ENCODE measurements at places on chromosomes 16 and 17. TPM values are rescaled to one million over a fixed set of nuclear protein-coding genes. Genes with fewer than 3 reads are reported as not detected.

DNA sequence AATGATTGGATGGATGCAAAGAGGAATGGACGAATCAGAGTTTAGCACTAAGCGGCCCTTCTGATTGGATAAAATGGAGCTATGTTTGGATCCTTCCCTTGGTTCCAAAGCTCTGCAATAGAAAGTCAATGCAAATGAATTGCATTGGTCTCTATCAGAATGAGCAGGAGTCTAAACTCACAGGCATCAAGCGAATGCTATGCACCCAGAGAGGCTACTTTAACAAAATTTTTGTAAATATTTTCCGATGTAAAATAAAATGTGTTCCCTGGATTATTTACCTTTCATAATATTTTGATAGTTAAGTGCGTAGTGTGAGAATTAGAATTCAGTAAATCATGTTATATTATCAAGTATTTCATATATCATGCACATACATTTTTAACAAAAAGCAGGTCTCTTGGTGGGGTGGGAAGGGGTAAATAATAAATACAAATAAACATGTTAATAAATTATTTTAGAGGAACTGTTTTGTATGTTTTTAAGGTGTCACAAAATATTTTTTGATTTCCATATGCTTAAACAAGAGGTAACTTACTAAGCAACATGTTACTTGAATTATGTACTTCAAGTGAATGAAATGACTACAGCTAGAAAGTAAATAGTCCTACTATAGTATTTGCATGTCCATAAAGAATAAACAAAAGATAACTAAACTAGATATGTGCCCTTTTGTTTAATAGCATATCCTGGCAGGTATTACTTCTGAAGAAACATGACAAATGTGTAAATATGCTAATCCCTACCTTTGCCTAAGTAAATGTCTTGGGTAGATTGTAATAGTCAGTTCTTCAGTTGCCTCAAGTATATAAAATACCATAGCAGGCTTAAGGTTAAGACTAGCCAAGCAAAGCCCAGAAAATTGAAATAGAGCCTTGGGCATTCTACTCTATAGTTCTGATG lies 4.4 kb upstream of the UNK start:
- no peaks in the 10 kb centered on the region for H3K27me3 ChIP-seq
- H3K4me3 ChIP-seq = no peak overlapping the region
- DNase-seq = no peak
- peak overlapping the region; percentile 98 for H3K27ac ChIP-seq
- H3K4me1 ChIP-seq = peaks cover 49% of the 10 kb centered on the region

- H3K4me3 ChIP-seq = no peak overlapping the region
- H3K36me3 ChIP-seq = no peaks in the 10 kb centered on the region
- H3K27me3 ChIP-seq = no peaks in the 10 kb centered on the region
Observed at GRCh38 chr17:81380131-81380530, 15.1 kb upstream of the BAHCC1 start.

- peaks cover 40% of the 10 kb centered on the region for H3K4me1 ChIP-seq
- H3K27me3 ChIP-seq = no peaks in the 10 kb centered on the region
- DNase-seq = peak; percentile 39
- H3K4me3 ChIP-seq = no peak overlapping the region
- peak overlapping the region; percentile 42 for H3K27ac ChIP-seq
- H3K36me3 ChIP-seq = no peaks in the 10 kb centered on the region
Observed at GRCh38 chr17:30376621-30377452, 1.9 kb upstream of the CPD start.

DNA sequence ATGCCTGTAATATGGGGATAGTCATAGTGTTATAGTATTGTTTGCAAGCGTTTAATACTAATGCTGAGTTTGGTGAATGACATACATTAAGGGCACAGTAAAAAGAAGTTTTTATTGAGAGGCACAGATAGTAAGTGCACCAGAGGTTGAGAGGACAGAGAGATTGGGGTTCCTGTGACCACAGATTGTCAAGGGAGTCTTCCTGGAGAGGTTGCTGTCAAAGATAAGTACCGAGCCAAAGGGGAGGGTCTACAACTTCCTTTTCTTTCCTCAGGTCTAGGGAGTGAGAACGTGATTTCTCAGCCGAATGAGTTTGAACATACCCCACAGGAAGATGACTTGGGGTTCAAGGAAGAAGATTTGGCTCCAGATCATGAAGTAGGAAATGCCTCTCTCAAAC lies 1.8 kb downstream of the ZNF48 start:
- H3K4me3 ChIP-seq = no peak overlapping the region
- peaks cover 46% of the 10 kb centered on the region for H3K4me1 ChIP-seq
- DNase-seq = no peak
- H3K27ac ChIP-seq = no peak overlapping the region

Gene YBX2
- total RNA-seq = 0.26 TPM

Gene EXOC3L1
- 2.0 TPM for total RNA-seq

Gene ITGAD
- total RNA-seq = not detected

- no peaks in the 10 kb centered on the region for H3K27me3 ChIP-seq
- no peak overlapping the region for H3K27ac ChIP-seq
- H3K36me3 ChIP-seq = no peaks in the 10 kb centered on the region
Observed at GRCh38 chr17:49646391-49647255, 31.3 kb downstream of the SPOP start.

DNA sequence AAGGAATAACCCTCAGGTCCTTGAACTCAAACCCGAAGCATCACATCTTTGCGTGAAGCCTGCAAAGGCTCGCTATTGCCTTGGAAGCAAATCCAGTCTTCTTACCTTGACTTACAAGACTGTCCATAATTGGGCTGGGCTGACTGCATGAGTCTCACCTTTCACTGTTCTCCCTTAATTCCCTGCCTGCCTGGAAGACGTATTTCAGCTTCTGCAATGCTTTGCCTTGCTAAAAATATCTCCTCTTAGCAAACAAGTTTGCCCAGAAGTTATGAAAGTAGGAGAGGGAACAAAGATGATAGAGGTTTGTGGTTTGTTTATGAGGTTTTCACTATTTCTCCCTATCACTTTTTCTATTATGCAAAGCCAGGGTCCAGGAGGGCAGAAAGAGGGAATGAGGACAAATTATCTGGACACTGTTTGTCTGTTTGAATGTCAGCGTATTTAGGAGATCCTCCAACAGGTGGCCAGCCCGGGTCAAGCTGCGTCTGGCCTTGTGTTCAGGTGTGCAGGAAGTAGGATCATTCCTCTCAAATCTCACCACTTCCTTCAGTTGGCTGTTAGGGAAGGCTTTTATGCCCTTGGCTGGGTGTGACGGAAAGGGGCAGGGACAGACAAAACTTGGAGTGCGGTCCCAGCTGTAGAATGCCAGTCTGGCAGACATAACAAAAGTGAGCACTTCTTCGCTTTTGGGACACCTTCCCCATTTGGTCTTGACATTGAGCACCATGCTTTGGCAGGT lies 488.9 kb downstream of the CDH13 start:
- no peak for DNase-seq
- H3K36me3 ChIP-seq = no peaks in the 10 kb centered on the region
- H3K27ac ChIP-seq = no peak overlapping the region
- no peak overlapping the region for H3K4me3 ChIP-seq
- H3K4me1 ChIP-seq = no peaks in the 10 kb centered on the region
- H3K27me3 ChIP-seq = no peaks in the 10 kb centered on the region

Gene CDK10
- 47.5 TPM for total RNA-seq

- peaks cover 39% of the 10 kb centered on the region for H3K4me1 ChIP-seq
- peak overlapping the region; percentile 100 for H3K27ac ChIP-seq
- H3K36me3 ChIP-seq = no peaks in the 10 kb centered on the region
- DNase-seq = peak; percentile 42
Observed at GRCh38 chr17:36544044-36544306, 744 bp upstream of the GGNBP2 start.

Gene FOXL1
- total RNA-seq = 0.52 TPM

DNA sequence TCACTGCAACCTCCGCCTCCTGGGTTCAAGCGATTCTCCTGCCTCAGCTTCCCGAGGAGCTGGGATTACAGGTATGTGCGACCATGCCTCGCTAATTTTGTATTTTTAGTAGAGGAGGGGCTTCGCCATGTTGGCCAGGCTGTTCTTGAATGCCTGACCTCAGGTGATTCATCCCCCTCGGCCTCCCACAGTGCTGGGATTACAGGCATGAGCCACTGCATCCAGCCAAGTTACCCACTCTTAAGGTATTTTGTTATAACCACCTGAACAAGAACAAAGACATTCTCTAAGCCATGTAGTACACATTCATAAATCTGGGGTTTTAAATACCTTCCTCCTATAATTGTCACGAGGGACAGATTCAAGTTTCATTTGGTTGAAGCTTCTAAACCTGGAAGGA lies 12.3 kb upstream of the TMEM170A start:
- H3K36me3 ChIP-seq = no peaks in the 10 kb centered on the region
- DNase-seq = no peak
- H3K27me3 ChIP-seq = no peaks in the 10 kb centered on the region
- H3K27ac ChIP-seq = no peak overlapping the region
- no peaks in the 10 kb centered on the region for H3K4me1 ChIP-seq
- H3K4me3 ChIP-seq = no peak overlapping the region

DNA sequence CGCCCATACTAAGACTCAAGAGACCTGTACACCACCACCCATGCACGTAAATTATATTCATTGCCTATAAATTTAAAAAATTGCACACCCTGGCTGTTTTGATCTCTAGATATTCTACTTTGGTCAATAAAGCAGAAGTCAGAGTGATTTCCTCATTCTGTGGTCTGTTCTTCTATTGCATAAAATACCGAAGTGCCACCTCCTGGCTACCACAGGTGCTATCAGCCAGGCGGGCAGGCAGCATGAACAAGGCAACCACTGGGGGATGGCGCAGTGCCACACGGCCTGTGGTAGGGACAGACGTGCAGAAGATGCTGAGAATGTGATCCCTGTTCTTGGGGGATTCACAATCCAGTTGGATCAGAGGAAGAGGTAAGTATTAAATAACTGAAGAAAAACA lies 122.3 kb downstream of the CDK5R1 start:
- H3K4me3 ChIP-seq = no peak overlapping the region
- peak; percentile 64 for DNase-seq
- no peaks in the 10 kb centered on the region for H3K4me1 ChIP-seq
- no peaks in the 10 kb centered on the region for H3K36me3 ChIP-seq
- H3K27ac ChIP-seq = no peak overlapping the region
- H3K27me3 ChIP-seq = no peaks in the 10 kb centered on the region

Gene HSF4
- 76.8 TPM for total RNA-seq

- H3K27me3 ChIP-seq = no peaks in the 10 kb centered on the region
- no peaks in the 10 kb centered on the region for H3K36me3 ChIP-seq
- no peak overlapping the region for H3K4me3 ChIP-seq
- no peaks in the 10 kb centered on the region for H3K4me1 ChIP-seq
- H3K27ac ChIP-seq = peak overlapping the region; percentile 26
- DNase-seq = peak; percentile 13
Observed at GRCh38 chr16:88194397-88195268, 188.1 kb upstream of the ZNF469 start.

- no peaks in the 10 kb centered on the region for H3K27me3 ChIP-seq
- H3K36me3 ChIP-seq = no peaks in the 10 kb centered on the region
- H3K4me1 ChIP-seq = no peaks in the 10 kb centered on the region
- H3K4me3 ChIP-seq = no peak overlapping the region
- H3K27ac ChIP-seq = no peak overlapping the region
Observed at GRCh38 chr17:74704544-74704943, 8.2 kb downstream of the CD300LF start.

Gene ZNF287
- total RNA-seq = 7.6 TPM

DNA sequence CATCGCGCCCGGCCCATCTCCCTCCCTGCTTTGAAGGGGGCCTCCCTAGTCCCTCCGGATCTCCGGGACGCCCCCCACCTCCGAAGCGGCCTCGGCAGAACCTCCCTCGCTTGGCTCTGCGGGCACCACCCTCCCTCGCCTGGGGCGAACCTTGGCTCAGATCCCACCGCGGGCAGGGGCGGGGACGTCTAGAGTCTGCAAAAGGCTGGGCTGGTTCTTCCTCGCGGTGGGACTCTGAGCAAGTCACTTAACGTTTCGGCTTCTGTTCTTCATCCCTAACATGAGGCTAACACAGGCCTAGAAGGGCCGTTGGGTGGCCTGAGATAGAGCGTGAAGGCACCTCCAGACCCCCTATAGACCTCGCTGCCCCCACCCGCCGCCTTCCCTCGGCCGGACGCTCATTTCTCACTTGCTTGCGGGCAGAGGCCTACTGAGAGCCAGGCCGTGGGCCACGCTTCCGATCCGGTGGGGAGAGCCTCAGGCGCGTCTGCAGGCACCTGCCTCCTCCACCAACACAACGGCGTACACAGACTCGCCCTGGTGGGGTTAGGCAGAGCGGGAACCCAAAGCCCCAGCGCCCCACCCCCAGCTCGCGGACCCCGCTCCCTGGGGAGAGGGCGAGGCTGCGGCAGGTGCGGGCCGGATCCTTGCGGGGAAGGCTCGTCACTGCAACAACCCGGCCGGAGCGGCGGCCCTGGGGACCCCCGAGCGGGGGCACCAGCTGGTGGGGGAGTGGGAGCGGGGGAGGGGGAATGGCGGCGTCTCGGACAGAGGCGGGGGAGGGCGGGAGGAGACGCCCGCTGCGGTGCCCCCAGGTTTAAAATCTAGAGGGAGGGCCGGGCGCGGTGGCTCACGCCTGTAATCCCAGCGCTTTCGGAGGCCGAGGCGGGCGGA lies 5.4 kb downstream of the MYO1C start:
- peaks cover 73% of the 10 kb centered on the region for H3K4me1 ChIP-seq
- H3K36me3 ChIP-seq = no peaks in the 10 kb centered on the region
- H3K27ac ChIP-seq = peak overlapping the region; percentile 94
- no peak overlapping the region for H3K4me3 ChIP-seq
- no peaks in the 10 kb centered on the region for H3K27me3 ChIP-seq
- peak; percentile 56 for DNase-seq

- no peaks in the 10 kb centered on the region for H3K27me3 ChIP-seq
- no peak for DNase-seq
- no peaks in the 10 kb centered on the region for H3K36me3 ChIP-seq
- no peak overlapping the region for H3K27ac ChIP-seq
- H3K4me3 ChIP-seq = no peak overlapping the region
Observed at GRCh38 chr17:4276514-4276913, 12.7 kb upstream of the ANKFY1 start.

DNA sequence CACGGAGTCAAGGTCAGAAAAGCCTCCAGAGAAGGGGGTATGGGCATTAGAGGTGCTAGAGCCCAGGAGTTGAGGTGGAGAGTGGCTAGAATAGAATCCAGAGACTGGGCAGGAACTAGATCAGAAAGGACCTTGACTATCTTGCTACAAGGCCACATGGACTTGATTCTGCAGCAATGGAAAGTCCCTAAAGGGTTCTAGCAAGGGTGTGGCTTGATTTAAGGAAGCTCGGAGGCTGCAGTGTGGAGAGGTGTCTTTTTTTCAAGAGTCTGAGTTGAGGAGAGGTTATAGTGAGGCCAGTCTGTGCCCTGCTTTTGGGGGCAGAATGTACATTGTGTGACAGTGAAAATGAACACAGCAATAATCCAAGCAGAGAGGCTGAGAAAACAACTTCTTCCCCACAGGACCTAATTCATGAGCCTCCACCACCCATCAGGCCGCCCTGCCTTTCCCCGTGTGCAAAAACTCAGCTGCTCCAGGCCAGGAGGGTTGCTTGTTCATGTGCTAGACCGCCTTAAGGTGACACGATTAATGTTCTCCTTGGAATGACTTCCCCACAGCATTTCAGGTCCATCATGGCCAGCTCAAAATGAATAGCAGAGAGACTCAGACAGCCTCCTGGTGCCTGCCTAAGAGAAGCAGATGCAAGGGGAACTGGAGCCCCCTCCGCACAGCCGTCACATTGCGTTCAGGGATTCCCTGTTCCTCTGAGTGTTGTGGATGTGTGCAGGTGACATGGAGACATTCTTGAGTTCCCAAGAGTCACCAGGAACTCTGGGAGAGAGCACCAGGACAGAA lies 8.7 kb upstream of the BEAN1 start:
- H3K27ac ChIP-seq = no peak overlapping the region
- no peak for DNase-seq
- H3K27me3 ChIP-seq = no peaks in the 10 kb centered on the region
- H3K4me1 ChIP-seq = no peaks in the 10 kb centered on the region
- no peaks in the 10 kb centered on the region for H3K36me3 ChIP-seq

Gene SMPD3
- total RNA-seq = 4.6 TPM
